ENCODE measurements at places on chromosomes 12 and 14.

GRCh38 chr14:101065246-101065645 lies 161.7 kb upstream of the RTL1 start:
- no peak for DNase-seq

DNA sequence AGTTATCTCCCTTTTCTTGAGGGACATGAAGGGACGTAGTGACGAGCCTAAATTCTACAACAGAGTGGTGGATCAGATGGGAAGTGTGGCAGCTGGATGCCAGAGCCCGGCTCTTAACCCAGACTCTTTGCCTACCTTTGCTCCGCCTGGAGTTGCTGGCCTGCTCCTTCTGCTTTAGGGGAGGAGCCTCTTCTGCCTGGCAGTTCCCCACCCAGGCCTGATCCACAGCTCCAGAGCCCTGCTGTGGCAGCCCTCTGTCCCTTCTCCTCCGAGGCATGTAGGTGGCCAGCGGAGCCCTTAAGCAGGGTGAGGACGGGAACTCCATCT lies 2.3 kb upstream of the PRPH start:
- DNase-seq = no peak

DNA sequence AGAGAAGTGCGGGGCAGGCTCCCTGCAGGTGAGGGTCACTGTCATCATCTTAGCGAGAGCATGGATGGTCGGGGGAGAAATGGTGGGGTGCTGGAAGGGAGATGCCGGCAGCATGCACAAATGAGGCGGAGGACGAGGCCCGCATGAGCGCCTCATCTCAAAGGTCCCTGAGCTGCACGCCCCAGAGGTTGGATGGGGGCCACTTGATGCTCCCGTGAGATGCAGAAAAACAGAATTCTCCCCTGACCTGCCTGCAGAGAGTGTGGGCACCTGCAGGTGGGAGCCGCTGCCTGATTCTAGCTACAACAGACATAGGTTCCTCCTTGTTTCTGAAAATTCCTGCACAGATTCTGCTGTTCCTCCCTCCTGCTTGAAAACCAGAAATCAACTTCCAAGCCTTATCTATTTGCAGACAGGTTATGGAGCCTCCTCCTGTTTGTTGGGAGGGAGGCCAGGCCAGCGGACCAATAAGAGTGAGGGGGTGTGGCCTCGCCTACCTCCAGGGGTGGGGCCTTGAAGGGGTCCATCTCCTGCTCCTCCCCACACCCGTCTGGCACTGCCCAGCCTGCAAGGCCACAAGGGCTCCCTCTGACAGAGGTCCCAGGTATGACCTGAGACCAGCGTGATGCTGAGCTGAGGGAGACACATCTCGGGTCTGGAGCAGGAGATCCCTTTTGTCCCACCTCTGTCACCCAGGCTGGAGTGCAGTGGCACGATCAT lies 67.2 kb downstream of the KDM2B start:
- DNase-seq = no peak

- no peak for DNase-seq
Observed at GRCh38 chr14:91169951-91170350, 56.1 kb downstream of the DGLUCY start.

GRCh38 chr14:29905543-29905942 lies 22.1 kb downstream of the PRKD1 start:
- no peak for DNase-seq

DNA sequence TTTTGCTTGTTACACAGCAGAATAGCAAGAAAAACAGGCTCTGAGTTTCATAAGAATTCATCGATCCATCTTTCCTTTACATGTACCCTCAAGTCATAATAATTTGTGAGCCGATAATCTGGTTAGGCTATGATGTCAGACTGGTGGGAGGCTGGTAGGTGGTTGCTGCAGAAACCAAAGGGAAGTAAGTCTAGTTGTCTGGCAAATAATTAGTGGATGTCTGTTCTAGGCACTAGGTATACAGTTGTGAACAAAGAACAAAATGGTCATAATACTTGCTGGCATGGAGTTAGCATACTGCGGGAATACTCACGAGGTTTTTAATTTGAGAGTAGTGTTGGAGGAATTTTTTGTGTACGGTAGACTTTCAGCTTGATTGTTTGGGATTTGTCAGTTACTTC lies 8.8 kb downstream of the SUSD6 start:
- no peak for DNase-seq

DNA sequence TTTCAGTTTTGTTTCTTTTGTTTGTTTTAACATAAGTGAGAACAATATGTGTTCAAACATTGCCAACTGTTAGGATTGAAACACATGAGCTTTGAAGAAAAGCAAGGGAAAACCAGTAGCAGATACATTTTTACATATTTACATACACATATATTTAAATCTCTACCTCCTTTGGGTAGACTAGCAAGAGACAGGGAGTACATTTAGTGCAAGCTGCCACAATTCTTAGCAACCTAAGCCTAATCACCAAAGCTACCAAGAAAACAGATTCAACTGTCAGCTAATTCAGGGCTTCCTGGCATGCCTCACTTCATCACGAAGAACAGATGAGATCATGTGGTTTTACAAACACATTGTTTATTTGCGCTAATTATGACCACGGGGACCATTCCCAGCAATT lies 143.1 kb downstream of the PRIMA1 start:
- DNase-seq = no peak

GRCh38 chr14:89814126-89814525 lies 140.4 kb downstream of the EFCAB11 start:
- no peak for DNase-seq

DNA sequence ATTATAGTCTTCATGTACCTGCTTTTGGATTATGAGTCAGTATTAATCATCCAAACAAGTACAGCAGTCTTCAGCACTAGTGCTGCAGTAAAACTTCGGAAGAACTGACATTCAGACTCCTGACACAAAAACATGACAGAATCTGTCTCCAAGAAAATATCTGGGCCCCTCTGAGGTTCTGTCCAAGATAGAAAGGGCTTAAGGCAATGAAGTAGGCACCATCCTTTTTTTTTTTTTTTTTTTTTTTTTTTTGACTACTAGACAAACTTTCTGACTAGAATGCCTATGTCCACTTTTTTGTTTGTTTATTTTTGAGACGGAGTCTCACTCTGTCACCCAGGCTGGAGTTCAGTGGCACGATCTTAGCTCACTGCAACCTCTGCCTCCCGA lies 112.5 kb downstream of the MED13L start:
- DNase-seq = peak; percentile 56

DNA sequence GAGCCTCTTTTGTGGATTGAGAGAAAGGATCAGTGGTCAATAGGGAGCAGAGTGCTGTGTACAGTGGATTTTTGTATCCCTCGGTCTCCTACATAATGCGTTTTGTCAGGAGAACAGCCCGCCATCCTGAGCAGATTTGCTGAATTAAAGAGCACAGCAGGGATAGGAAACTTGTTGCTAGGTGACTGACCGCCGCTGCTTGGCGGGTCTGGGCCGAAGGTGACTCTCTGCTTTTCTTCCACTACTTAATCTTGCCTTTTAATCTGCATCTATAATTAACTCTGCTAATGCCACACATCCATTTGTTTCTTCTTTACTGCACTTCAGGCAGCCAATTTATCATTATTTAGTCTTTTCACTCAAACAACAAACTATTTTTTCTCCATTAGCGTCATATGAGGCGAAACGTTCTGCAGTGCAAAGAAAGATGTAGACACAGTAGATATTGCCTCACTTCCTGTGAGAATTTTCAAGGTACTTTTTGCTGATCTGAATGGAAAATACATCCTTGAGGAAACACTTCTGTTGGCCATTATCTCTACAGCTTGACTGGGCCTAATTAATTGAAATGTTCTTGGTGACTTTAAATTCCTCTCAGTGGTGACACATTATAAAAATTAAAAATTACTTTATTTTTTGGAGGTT lies 108.0 kb downstream of the PPM1A start:
- no peak for DNase-seq

DNA sequence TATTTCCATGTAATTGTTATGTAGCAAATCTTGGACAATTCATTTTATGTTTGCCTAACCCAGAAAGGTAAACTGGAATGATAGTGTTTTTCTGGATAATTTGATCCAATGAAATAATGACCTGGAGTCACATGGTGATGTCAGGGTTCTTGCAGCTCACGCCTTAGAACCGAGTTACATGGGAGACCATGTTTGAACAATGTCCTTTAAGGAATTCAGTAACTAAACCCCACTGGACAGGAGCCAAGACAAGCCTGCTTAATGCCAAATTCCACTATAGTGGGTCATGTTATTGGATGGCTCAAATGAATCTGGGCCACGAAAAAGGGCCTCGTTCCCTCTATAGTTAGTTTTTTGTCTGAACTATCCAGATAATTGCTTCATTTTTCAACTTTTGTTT lies 255.8 kb upstream of the HMGA2 start:
- peak; percentile 92 for DNase-seq

- DNase-seq = peak; percentile 88
Observed at GRCh38 chr12:56634837-56635791, 5.0 kb upstream of the BAZ2A start.

DNA sequence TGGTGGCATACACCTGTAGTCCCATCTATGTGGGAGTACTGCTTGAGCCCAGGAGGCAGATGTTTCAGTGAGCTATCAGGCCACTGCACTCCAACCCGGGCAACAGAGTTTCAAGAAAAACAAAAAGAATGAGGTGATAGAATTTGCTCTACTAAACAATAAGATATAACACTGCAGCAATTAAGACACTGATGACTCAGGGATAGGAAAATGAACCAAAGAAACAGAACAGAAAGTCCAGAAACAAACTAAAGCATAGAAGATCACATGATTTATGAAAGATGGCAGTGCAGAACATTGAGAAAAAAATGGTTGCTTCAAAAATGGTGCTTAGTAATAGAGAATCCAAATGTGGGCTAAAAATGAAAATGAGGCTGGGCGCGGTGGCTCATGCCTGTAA lies 65.2 kb upstream of the AP4S1 start:
- DNase-seq = no peak

- DNase-seq = peak; percentile 85
Observed at GRCh38 chr14:74514471-74514941, 20.9 kb downstream of the ISCA2 start.

- DNase-seq = no peak
Observed at GRCh38 chr14:102768223-102769048, 8.8 kb upstream of the TRAF3 start.

DNA sequence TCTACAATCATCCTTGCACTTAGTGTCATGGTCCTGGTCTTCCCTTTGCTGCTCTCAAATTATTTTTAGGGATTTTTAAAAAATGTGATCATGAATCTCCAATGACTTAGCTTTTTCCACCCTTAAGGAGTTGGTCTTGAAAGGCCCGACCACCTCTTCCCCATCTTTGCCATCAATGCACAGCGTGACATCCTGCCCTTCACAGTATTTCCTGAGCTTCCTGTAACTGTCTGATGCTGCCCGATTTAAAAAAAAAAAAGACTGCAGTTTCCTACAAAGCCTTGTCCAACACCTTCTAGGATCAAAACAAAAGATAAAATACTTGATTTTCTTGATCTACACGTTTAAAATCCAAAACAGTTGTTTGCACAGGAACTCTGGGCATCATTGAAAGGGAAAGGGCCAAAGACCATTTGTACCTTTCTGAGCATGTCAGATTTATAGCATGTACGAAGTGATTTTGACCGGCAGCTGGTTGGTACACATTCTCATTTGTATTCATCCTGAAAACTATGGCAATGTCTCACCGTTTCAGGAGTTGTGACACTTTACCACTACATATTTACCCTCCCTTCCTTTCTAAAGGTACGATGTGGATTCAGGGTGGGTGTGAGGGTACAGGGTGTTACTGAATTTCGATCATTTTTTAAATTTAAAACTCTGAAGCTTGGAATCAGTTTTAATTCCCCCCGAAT lies 7.4 kb upstream of the ELK3 start:
- no peak for DNase-seq
